ENCODE measurements at places on chromosomes 5 and 9.
A peak's percentile ranks its signal among the peaks of the same experiment; 100 is the strongest.

GRCh38 chr9:69877852-69878514, 57.4 kb downstream of the CFAP95 start:
- DNase-seq, result peak; percentile 26

GRCh38 chr9:131217331-131218031, 58.8 kb downstream of the FAM78A start:
- DNase-seq, result no peak

- no peak for DNase-seq
These were observed 60.4 kb downstream of the BNC2 start for GRCh38 chr9:16809912-16810610.

DNA sequence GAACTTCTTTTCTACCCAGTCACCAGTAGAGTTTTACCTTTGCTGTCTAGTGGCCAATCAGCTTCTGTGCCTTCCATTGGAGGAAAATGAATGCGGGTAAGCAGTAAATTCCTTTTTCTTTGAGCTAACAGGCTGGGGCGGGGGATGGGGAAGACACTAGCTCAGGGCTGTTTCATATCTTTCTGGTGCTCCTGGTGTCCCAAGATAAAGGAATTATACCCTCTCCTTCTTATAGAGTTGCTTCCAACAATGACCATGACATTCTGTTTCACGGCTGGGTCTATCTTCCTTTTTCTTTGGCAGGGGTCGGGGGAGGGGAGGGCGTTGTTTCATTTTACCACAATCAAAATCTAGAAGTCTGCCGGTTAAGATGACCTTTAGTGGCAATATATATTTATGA, 51.2 kb upstream of the RPS23 start:
- no peak for DNase-seq

DNA sequence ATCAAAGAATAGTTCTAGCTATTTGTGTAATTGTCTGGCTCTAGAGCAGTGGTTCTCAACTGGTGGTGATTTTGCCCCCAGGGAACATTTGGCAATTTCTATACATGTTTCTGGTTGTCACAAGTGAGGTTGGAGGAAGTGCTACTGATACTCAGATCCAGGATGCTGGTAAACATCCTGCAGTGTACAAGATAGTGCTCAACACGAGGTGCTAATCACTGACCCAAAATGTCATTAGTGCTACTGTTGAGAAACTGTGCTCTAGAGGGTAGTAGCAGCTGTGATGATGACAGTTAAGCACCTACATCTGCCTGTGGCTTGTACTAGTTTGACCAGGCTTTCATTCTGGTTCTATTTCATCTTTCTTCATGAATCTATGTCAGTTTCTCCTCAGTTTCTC, 22.1 kb downstream of the LRRC19 start:
- no peak for DNase-seq

DNA sequence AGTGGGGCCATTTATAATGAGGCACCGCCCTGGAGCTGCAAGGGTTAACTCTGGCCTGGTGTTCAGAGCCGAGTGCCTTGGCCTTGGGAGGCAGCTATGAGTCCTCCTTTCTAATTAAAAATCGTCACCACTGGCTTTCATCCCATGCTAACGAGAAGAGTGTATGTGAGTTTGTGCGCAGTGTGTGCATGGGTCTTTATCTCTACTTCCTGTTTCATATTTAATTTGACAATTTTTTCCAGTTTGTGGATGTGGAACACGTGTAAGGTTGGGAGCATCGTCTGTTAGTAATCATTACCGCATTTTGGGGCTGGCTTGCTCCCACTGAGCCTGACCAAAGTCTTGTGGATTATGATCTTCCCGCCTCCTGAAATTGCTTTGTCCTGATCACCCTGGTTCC, 76.4 kb downstream of the NDFIP1 start:
- DNase-seq, result no peak

GRCh38 chr9:13952906-13953305, 361.0 kb downstream of the NFIB start:
- DNase-seq, result no peak

DNA sequence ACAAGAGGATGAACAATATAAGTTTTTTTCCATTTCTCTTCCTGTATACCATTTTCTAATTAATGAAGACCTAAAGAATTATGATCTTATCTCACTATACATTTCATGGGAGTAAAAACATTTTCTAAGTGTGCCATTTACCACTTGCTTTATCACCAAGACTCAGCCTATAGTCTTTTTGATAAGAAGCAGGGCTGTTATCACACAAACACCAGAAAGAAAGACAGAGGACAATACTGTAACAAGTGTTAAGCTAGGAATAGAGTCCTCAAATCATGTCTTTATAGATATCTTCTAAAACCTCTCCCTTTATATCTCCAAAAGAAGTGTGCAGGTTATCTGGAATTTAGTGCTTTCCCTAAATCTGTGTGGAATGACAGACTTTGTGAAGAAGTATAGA, 119.7 kb downstream of the FAM174A start:
- no peak for DNase-seq

DNA sequence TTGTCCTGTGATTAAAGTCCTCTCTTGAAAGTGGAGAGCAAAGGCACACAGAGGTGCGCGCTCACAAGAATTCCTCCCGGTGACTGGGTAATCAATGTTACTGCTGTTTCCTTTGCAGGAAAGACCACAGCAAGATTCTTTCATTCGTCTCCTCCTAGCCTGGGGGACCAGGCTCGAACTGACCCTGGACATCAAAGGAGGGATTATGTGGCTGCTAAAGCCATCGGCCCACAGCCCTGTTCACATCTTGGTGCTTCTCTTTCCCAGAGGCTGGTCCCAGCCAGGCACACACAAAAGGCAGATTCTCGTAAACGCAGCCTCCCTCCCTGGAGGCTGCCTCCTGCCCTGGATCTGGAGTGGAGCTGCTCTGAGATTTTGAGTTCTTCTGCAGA, 230.9 kb downstream of the FANCC start:
- no peak for DNase-seq

- DNase-seq, result no peak
These were observed 84.5 kb downstream of the NRG2 start for GRCh38 chr5:139958432-139959148.

GRCh38 chr5:136028782-136029742, at the start of gene TGFBI:
TSS of gene TGFBI (plus strand) at chr5:136028988. CDS start at chr5:136029056, 68 bp downstream.
- DNase-seq, result no peak

- DNase-seq, result no peak
These were observed 283.3 kb downstream of the TMEM167A start for GRCh38 chr5:82793808-82794419.

DNA sequence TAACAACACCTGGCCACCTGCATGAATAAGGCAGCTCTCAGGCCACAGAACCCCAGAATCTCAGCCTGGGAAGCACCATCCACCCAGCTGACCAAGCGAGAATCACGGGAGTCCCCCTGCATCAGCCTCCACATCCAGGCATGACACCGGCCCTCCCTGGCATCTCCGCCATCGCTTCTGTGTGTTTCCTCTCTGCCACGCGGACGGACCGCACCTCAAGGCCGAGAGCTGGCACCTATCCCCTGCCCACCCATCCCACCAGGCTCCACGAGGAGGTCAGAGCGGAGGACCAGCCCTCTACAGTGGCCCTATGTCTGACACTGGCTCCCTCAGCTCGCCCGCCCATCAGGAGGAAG, 134.7 kb downstream of the COL23A1 start:
- no peak for DNase-seq
